Activated T-helper 1 cell treated with anti-CD3 and anti-CD28 coated beads, Interleukin-12 subunit alpha, Interleukin-12 subunit beta, Interleukin-2, Interleukin-4 antibody, amounts not matched to agents 30 ng/mL and 10 ng/mL and 1 ng/mL, durations not matched to agents 14 hours and 24 hours and 36 hours (primary cell): ENCODE measurements at places on chromosomes 6 and 20. TPM values are rescaled to one million over a fixed set of nuclear protein-coding genes. Genes with fewer than 3 reads are reported as not detected.

GRCh38 chr6:96841345-96841744 is 4.1 kb upstream of the GPR63 start:
- no peak overlapping the region for H3K4me3 ChIP-seq
- H3K4me1 ChIP-seq: peaks cover 21% of the 10 kb centered on the region
- H3K27ac ChIP-seq: no peak overlapping the region

DNA sequence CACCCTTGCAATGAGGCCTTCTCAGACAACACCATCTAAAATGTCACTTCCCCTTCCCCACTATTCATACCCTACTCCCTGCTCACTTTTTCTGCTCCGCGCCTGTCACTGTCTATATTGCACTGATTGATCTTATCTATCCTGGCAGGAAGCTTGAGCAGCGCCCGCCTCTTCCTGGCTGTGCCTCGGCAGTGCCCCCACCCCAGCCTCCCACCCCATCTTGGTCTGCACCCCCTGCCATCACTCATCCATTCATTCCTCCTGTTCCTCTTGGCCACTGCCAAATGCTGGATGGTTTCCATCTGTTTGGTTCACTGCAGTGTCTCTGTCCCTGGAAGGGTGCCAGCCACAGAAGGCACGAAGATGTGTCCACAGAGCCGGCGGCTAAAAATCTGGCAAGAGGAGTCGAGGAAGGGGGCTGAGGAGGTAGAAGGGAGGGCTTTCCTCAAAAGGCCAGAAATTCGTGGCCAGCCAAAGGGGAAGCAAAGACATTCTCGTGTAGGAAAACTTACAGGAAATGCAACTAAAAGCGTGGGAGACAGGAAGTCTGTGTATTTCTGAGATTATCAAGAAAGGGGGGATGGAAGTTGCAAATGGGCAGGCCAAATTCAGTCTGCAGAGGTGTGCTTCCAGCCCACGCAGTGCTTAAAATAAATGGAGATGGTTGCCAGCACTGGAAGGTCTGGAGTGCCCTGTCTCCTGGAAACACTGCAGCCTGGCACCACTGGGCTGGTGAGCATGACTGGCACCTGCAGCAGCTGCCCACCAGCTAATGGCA is 27.6 kb downstream of the SYNJ2 start:
- DNase-seq: no peak
- H3K27ac ChIP-seq: peak overlapping the region; percentile 64
- peaks cover 73% of the 10 kb centered on the region for H3K4me1 ChIP-seq
- no peaks in the 10 kb centered on the region for H3K27me3 ChIP-seq

GRCh38 chr6:92784235-92784634 is 635.1 kb downstream of the EPHA7 start:
- no peaks in the 10 kb centered on the region for H3K36me3 ChIP-seq
- no peak overlapping the region for H3K4me3 ChIP-seq
- H3K27ac ChIP-seq: no peak overlapping the region
- H3K27me3 ChIP-seq: no peaks in the 10 kb centered on the region
- DNase-seq: no peak
- no peaks in the 10 kb centered on the region for H3K4me1 ChIP-seq

Gene IRF4
- total RNA-seq: 911 and 929 TPM in 2 replicates

Gene ANKRD66
- not detected in 2 replicates for total RNA-seq

Gene HFE
- total RNA-seq: 0.13 and 0.37 TPM in 2 replicates
